Large intestine (tissue), 12 donors: ENCODE measurements at places on chromosomes 4 and X.

GRCh38 chr4:157242871-157243270 is 22.3 kb downstream of the GRIA2 start:
- no peak overlapping the region for H3K27ac ChIP-seq
- DNase-seq, result no peak
- no peaks in the 10 kb centered on the region for H3K4me1 ChIP-seq

DNA sequence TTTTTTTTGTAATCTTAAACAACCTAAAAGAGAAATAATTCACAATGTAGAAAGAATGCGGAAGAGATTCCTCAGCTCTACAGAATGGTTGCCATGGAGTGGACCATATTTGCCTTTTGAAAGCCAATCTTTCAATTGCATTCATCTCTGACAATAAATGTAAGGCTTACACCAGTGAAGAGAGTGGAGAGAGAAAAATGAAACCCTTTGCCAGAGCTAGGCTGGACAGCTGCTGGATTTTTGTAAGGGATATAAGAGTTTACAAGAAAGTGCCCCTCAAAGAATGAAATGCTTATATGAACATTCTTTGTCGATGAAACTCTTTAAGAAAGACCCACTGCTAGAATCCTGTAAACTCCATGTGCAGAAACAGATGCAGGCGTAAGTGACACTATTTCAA is 66.0 kb upstream of the FAT1 start:
- H3K36me3 ChIP-seq, result no peaks in the 10 kb centered on the region
- H3K4me1 ChIP-seq, result no peaks in the 10 kb centered on the region
- DNase-seq, result no peak
- no peaks in the 10 kb centered on the region for H3K27me3 ChIP-seq
- no peak overlapping the region for H3K27ac ChIP-seq
- H3K4me3 ChIP-seq, result no peak overlapping the region

GRCh38 chrX:36898301-36898700 is 109.9 kb upstream of the FAM47C start:
- peak; percentile 1 for DNase-seq

DNA sequence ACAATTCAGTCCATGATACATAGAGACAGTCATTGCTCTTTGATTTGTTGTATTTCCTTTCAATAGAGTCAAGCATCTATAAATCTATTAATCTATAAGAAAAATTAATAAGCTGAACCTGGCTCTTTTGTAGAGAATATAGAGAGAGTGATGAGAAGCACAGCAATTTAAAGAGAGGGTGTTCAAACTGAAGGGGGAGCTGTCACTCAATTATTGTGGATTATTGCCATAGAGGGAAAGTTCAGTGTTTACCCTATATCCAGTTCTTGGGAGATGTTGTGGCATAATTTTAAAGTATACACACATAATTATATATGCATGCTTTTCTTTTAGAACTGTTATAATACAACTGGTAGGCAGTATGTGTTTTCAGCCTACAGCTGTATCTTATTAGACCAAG is 1469.0 kb upstream of the PABPC4L start:
- no peaks in the 10 kb centered on the region for H3K36me3 ChIP-seq
- H3K4me3 ChIP-seq, result no peak overlapping the region
- H3K4me1 ChIP-seq, result no peaks in the 10 kb centered on the region
- no peaks in the 10 kb centered on the region for H3K27me3 ChIP-seq

DNA sequence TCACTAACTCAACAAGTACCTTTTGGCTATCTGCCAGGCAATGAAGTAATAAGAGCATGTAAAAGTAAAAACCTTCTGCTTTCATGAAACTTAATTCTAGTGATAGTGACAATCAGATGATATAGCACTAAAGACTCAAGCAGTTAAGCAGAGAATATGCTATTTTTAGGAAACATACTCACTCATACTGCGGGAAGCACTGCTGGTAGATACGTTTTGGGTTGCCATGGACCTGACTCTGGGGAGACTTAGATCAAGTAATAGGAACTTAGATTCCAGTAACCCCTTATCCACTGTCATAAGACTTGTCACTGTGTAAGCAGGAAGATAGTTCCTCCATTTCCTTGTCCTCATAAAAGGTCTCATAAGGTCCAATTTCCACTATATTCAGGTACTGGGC is 386.3 kb downstream of the DMD start:
- H3K27ac ChIP-seq, result no peak overlapping the region
- no peak for DNase-seq
- no peak overlapping the region for H3K4me3 ChIP-seq

- H3K4me3 ChIP-seq, result no peak overlapping the region
- no peak overlapping the region for H3K27ac ChIP-seq
- H3K27me3 ChIP-seq, result no peaks in the 10 kb centered on the region
- DNase-seq, result no peak
- no peaks in the 10 kb centered on the region for H3K4me1 ChIP-seq
These were observed 801.3 kb downstream of the PCDH18 start for GRCh38 chr4:136731025-136731424.

DNA sequence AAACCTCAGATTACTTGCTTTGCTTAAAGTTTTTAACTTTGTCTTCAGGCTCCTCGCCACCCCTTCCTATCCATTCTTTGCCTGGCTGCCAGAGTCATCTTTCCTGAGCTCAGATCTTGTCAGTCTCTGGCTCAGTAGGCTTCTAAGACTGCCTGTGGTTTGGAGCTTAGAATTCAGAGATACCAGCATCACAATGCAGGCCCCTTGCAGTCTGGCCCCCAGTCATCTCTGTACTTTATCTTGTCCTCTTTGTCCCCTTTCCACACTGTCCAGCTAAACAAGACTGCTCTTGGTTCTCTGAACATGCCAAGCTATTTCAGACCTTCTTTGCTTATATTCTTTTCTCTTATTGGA is 3.0 kb downstream of the KIAA0232 start:
- no peak for DNase-seq
- H3K4me3 ChIP-seq, result no peak overlapping the region
- H3K27me3 ChIP-seq, result no peaks in the 10 kb centered on the region
- H3K4me1 ChIP-seq, result peaks cover 8% of the 10 kb centered on the region
- no peak overlapping the region for H3K27ac ChIP-seq

DNA sequence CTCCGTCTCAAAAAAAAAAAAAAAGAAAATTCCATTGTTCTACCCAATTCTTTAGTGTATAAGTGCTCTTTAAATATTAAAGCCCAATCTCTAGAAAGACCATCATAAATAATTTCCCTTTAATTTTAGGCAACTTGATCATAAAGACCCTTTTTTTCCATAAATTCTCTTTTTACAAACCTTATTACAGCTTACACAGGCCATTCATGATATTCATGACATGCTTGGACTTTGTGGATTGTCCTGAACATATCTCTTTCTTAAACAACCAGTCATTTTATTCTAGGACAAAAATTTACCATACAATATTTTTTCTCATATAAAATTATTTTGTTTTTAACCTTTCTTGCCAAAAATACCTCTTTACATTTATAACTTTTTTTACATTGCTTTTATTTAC is 30.5 kb downstream of the TLR8 start:
- no peak for DNase-seq
- no peak overlapping the region for H3K27ac ChIP-seq
- H3K27me3 ChIP-seq, result no peaks in the 10 kb centered on the region
- no peaks in the 10 kb centered on the region for H3K36me3 ChIP-seq

DNA sequence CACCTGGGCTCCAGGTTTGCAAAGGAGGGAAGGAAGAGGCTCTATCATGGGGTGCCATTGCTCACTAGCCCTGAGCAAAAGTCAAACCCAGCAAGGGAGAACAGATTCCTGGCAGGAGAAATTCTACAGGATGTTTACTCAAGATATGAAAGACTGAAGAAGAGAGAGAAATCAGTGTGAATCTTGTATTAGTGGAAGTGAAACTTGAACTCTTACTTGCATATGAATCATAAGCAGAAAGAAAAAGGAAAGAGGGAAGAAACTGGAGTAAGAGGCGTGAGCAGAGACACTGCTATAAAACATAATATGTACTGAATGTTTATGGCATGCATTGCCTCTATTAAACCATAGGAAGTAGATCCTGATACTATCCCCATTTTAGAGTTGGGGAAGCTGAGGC is 60.9 kb downstream of the C4orf46 start:
- H3K36me3 ChIP-seq, result no peaks in the 10 kb centered on the region
- H3K27ac ChIP-seq, result no peak overlapping the region
- H3K27me3 ChIP-seq, result no peaks in the 10 kb centered on the region
- H3K4me1 ChIP-seq, result peaks cover 3% of the 10 kb centered on the region
- no peak overlapping the region for H3K4me3 ChIP-seq

DNA sequence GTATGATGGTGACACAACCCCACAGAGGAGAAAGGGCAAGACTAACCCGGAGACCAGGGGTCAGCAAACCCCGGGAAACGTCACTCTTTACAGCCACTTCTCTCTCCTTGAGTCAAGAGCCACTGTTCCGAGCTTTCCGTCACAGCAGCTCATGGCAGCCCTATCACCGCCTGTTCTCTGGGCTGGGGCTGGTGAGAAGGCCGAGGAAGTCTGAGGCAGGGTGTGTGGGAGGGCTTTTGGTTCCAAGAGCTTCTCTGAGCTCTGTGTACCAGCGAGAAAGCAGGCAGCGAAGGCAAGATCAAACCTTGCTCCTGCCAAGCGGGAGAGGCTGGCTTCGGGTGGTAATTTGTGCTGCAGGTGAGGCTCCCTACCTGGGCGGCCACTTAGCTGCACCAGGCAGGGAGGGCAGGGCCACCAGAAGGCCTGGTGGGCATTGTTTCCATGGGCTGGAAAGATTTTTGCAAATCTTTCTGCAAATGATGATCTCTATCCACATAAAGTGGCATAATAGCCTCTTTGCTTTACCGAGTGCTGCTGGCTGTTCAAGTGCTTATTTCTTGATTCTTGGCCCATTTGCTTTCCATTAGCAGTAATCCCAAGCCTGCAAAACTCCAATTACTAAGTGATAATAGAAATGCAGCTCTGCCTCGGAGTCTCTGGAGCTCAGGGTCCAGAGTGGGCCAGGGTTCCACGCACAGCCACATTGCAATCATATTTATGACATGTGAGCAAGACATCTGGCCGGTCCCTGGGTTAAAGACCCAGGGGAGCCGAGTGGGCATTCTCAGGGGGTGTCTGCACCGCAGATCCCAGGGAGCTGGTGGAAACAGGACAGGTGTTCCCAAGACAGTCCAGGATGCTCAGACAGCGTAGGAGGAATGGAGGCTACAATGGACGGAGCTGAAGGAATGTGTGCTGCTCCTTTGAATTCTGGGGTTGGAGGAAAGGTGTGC is 41.5 kb downstream of the DCTD start:
- no peak for DNase-seq
- peaks cover 8% of the 10 kb centered on the region for H3K4me1 ChIP-seq
- no peak overlapping the region for H3K27ac ChIP-seq
- H3K27me3 ChIP-seq, result no peaks in the 10 kb centered on the region

- H3K4me1 ChIP-seq, result peaks cover 11% of the 10 kb centered on the region
- peak overlapping the region; percentile 93 for H3K27ac ChIP-seq
- no peaks in the 10 kb centered on the region for H3K36me3 ChIP-seq
- DNase-seq, result peak; percentile 88
These were observed 16.4 kb upstream of the RUFY3 start for GRCh38 chr4:70705183-70706043.

DNA sequence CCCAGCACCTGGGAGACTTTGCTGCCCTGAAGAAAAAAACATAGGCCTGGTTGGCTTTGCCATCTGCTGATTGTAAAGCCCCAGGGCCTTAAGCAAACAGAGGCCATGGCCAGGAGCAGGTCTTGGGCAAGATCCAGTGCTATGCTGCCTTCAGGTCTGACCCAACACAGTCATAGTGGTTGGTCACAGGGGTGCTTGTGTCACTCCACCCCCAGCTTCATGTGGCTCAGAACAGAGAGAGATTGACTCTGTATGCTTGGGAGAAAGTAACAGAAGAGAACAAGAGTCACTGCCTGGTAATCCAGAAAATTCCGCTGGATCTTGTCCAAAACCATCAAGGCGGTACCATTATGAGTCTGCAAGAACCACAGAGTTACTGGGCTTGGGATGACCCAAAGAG is 24.4 kb upstream of the SMARCA5 start:
- no peak overlapping the region for H3K4me3 ChIP-seq
- DNase-seq, result no peak
- no peaks in the 10 kb centered on the region for H3K4me1 ChIP-seq
- no peaks in the 10 kb centered on the region for H3K27me3 ChIP-seq

- H3K4me1 ChIP-seq, result no peaks in the 10 kb centered on the region
- no peak overlapping the region for H3K27ac ChIP-seq
- no peak for DNase-seq
- H3K4me3 ChIP-seq, result no peak overlapping the region
- no peaks in the 10 kb centered on the region for H3K27me3 ChIP-seq
These were observed 9.8 kb downstream of the TSPAN5 start for GRCh38 chr4:98648602-98649001.

DNA sequence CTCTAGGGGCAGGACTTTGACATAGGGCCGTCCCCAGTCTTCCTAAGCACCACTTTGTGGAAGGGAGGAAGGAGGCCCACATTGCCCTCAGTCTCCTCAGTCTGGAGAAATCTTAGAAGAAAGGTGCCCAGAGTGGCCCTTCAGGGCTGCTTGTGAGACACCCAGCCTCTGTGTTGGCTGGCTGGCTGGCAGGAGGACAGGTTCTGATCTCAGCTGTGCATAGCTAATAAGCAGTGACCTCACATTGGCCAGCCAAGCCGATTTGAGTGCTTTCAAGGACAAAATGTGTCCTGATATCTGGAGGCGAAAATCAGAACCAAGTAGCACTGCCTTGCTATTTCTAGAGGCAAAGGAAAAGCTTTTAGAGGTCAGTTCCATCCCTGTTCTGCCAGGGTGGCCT is 211.5 kb downstream of the BCOR start:
- H3K4me3 ChIP-seq, result no peak overlapping the region
- no peaks in the 10 kb centered on the region for H3K27me3 ChIP-seq
- H3K4me1 ChIP-seq, result no peaks in the 10 kb centered on the region
- no peak for DNase-seq
- H3K27ac ChIP-seq, result no peak overlapping the region

DNA sequence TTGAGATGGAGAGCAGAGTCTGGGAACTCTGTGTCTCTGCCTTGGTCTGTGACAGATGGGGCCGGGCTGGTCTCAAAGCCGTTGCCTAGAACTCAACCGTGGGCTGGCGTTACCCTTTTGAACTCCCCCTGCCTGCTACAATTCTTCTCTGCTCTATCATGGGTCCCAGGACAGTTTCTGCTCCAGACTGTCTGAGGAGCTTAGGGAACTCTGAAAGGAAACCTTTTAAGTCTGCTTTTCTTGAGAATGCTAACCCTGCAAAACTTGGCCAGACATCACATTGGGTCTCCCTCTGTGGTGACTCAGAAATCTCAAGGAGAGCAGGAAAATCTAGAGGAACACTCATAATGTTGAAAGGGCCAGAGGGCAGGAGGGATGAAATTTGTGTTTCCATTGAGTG is 240.6 kb downstream of the CBR4 start:
- no peaks in the 10 kb centered on the region for H3K36me3 ChIP-seq
- H3K4me3 ChIP-seq, result no peak overlapping the region
- H3K4me1 ChIP-seq, result no peaks in the 10 kb centered on the region

GRCh38 chr4:184169225-184169867 is 48.3 kb downstream of the ENPP6 start:
- no peak overlapping the region for H3K4me3 ChIP-seq
- no peaks in the 10 kb centered on the region for H3K36me3 ChIP-seq
- H3K27me3 ChIP-seq, result peaks cover 32% of the 10 kb centered on the region
- no peaks in the 10 kb centered on the region for H3K4me1 ChIP-seq

GRCh38 chr4:13298655-13299054 is 185.5 kb downstream of the RAB28 start:
- no peaks in the 10 kb centered on the region for H3K36me3 ChIP-seq
- H3K4me1 ChIP-seq, result peaks cover 17% of the 10 kb centered on the region
- H3K27ac ChIP-seq, result no peak overlapping the region
- peak; percentile 39 for DNase-seq
- H3K4me3 ChIP-seq, result no peak overlapping the region
